Memory B cell (primary cell): ENCODE measurements at places on chromosomes 16 and 17.

DNA sequence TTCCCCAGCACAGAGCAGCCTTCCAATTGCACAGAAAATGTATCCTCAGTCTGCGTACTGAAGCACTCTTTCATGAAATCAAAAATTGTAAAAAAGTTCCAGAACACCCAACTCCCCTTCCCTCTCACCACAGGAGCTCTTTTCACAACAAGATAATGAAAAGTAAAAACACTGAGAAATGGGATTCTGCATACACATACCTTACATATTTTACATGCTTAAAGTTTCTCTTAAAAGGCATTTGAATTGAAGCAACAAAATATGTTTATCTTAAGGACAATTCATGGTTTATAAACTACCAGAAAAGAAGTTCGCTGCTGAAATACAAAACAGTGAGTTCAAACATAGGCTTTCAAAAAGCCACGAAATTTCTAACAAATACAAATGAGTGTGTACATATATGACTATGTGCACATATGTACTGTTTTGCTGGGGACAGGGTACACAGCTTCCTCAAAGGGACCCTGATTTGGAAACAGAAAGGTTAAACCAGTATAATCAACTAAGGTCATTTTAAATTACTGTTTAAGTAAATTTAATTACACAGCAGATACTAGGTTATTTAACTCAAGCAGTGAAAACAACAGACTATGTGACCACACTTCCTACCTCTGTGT, 33.8 kb downstream of the COG1 start:
- DNase-seq = no peak

- DNase-seq = no peak
Measured at GRCh38 chr16:81567087-81567486, 122.5 kb downstream of the CMIP start.

DNA sequence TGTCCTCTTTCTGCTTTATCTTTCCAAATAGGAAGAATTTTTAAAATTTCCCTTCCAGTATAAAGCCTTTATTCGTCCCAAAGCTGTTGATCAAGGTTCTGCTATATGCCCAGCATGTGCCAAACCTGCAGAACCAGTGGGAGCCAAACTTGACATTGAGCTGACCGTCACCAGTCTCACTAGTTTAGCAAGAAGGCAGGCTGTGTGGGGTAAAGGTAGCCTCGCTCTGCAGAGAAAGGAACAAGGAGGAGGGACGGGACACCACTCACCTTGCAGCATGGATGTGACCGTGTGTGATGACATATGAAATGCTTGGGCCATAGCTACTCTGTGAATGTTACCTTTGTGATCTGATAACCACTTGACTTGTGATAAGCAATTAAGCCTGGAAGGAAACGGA, 392.2 kb downstream of the CPPED1 start:
- no peak for DNase-seq

DNA sequence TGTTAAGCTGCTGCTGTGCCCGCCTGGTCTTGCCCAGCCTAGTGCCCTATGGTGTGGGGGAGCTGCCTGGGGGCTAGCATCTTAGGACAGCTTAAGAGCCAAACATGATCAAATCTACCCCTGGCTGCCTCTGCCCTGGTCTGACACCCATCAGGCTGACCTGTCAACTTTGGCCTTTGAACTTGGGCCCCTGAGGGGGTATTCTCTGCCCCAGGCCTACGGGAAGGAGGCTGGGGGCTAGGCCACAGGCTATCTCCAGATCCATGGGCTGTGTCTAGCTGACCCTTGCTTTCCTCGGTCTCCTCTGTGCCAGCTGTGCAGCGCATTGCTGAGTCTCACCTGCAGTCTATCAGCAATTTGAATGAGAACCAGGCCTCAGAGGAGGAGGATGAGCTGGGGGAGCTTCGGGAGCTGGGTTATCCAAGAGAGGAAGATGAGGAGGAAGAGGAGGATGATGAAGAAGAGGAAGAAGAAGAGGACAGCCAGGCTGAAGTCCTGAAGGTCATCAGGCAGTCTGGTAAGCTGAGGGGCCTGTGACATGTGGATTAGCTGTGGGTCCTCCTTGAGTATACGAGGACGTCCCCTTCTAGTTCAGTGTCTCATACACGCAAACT, 3.3 kb upstream of the STARD3 start:
- DNase-seq = no peak

DNA sequence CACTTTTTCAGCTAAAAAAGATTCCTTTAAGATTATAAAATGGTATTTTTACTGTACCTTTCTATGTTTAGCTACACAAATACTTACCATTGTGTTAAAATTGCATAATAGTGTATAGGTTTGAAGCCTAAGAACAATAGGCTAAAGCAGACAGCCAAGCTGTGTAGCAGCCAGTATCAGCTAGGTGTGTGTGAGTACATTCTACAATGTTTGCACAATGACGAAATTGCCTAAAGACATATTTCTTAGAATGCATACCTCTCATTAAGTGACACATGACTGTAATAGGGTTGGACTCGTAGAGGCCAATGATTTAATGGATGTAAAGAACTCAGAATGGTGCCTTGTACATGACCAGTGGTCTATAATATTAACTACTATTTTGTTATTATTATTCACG, 1.9 kb upstream of the MT1B start:
- DNase-seq = no peak

DNA sequence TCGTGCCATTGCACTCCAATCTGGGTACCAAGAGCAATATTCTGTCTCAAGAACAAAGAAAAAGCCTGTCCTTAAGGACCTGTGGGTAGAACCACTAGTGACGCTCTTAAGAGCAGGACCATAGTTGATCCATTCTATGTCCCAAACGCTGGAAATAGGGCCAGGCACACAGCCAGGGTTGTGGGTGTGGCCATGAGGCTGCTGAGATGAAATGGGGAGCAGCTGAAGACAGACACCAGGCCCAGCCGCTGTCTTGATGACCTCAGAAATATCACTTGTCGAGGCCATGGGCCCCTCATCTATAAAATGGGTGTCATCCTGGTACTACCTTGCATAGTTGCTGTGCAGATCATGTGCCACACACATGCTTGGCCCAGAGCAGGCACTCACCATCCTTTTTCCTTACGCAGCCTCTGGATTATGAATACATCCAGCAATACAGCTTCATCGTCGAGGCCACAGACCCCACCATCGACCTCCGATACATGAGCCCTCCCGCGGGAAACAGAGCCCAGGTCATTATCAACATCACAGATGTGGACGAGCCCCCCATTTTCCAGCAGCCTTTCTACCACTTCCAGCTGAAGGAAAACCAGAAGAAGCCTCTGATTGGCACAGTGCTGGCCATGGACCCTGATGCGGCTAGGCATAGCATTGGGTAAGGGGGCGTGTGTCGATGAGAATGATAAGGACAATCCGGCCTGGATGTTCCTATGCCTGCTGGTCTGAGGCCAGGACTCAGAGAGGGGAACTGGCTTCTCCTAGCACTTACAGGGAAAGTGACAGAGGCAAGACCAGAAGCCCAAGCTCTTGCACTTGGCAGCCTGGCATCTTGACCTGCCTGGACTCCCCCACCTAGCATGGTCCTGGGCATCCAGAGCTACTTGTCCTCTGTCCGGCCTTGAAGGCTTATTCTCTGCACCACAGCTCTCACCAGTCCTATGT, 25.5 kb downstream of the CDH5 start:
- no peak for DNase-seq

- DNase-seq = peak; percentile 85
Measured at GRCh38 chr17:61412143-61412859, 12.7 kb downstream of the TBX2 start.

GRCh38 chr16:49855280-49855821, 561 bp downstream of the ZNF423 start:
- DNase-seq = peak; percentile 36

- DNase-seq = no peak
Measured at GRCh38 chr16:50899951-50900350, 158.1 kb downstream of the CYLD start.

GRCh38 chr17:28725166-28725659, 820 bp downstream of the TLCD1 start:
- peak; percentile 53 for DNase-seq

- DNase-seq = no peak
Measured at GRCh38 chr17:8709006-8709405, 35.6 kb downstream of the CCDC42 start.

GRCh38 chr17:3744014-3744413, 20.3 kb downstream of the HASPIN start:
- no peak for DNase-seq

- no peak for DNase-seq
Measured at GRCh38 chr17:60141111-60142018, 8.4 kb upstream of the CA4 start.

DNA sequence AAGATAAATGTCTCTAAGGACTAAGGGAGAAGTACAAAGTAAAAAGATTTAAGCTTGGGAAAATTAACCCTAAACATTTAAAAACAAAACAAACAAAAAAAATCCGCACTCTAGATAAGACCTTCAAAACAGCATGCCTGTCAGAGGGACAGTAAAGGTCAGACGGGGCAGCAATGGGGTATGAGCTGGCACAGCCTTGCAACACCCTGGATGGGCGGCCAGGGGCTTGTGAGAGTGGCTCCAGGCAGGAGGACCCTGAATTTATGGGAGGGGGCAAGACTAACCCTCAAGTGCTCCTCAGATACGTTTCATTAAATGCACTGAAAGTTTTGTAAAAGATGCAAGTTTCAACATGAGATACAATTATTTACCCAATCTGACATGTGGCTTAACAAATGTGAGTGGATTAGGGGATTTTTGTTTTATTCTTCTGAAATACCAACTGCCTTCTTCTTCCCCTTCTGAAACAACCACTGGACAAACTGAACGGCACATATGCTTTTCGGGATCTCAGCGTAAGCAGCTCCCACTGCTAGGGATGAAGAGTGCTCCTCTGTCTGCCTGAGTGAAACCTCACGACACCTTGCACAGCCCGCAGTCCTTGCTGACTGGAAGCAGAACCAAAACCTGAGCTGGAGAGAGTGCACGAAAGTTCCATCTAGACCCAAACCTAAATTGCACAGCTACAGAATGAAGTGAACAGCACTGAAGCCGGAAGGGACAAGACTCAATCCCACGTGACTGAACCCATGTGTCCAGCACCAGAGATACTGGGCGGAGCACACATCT, 128.4 kb downstream of the ANKRD11 start:
- no peak for DNase-seq

DNA sequence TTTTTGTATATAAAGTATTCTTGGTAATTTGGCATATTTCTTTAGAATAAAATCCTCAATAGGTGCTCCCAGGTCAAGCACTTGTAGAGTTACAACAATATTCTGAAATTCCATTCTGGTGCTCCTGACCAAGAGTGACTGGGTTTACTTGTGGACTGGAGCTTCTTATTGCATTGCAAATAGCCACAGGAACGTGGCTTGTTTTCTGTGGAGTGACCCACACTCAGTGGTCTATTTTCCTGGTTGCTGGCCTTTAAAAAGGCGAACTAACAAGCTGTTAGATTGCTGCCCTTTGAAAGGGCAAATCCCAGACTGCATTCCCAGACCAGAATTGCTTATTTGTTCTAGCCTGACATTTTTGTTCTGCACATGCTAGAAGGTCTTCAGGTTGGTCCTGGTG, 658.8 kb upstream of the GOT2 start:
- no peak for DNase-seq

GRCh38 chr16:74450236-74450635, 29.0 kb upstream of the CLEC18B start:
- DNase-seq = no peak

GRCh38 chr16:87198328-87198832, 118.8 kb downstream of the C16orf95 start:
- no peak for DNase-seq

- no peak for DNase-seq
Measured at GRCh38 chr17:61144617-61145564, 254.8 kb upstream of the TBX2 start.

DNA sequence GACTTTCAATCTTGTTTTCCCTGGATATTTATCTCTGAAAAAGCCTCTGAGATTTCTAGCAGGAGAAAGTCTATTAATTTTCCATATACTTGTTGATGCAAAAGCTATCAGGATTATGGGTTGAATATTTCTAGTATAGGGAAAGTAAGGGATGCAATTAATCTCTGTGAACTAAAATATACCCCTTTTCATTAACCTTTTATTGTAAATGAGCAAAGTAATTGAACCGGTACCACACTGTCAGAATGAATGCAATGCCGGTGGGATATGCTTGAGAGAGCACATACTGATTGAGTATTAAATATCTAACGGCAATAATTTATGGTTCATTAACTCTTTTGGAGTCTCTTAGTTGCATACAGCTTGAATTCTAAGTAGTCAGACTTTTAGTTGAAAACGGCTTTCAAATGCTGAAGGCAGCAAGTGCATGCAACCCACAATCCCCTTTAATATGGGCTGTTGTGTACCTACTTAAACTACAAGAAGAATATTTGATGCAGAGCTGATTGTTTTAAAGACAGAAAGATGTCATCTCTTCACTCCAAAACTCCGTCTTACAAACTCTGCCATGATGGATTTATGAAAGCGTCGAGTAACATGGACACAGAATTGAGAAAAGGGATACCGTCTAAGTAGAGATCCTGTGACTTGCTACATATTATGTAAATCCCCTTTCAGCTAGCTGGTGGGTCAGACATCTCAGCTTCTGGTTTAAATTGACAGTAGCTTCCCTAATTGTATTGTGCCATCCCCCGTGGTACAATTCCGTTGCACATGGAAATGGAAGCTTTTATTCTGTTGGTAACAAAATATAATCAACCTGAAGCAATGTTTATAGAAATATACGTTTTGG, 141.3 kb upstream of the CDH8 start:
- no peak for DNase-seq

DNA sequence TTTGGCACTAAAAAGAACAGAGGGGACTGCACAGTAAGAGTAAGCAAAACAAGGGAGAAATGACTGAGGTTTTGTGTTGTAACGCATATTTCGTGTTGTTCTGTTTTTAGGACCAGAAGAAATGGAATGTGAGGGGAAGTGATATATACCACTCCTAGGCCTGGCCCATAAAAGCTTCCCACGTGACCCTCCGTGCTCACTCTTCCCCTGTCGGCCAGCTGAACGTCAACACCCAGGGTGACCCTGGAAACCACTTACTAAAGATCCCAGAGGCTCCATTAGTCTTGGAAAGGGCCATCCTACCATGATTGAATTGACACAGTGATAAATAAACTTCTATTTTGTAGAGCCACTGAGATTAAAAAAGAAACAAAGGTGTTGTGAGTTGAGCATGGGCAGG, 79.8 kb downstream of the HELZ start:
- no peak for DNase-seq

- no peak for DNase-seq
Measured at GRCh38 chr17:4475001-4475400, 23.7 kb upstream of the SPNS2 start.

- peak; percentile 7 for DNase-seq
Measured at GRCh38 chr16:88197481-88198456, 185.0 kb upstream of the ZNF469 start.

DNA sequence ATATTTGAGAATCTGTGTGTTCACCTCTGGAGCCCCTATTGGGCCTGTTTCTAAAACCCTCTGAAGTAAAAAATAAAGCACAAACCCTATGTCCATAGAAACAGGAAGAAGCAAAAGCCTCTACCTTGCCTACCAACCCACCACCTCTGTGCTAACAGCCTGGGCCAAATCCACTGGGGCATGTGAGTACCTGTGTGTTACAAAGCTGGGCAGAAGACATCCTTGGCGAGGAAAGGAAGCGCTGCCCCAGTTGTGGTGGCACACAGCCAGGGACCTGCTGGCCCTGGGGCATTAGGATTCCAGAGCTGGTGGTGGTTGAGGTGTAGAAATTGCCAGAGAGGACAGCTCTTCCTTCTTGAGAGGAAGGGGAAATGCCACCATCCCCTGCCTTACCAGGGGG, 30.0 kb downstream of the MYO18A start:
- DNase-seq = no peak

- DNase-seq = no peak
Measured at GRCh38 chr17:9941305-9941704, 36.2 kb upstream of the RCVRN start.

GRCh38 chr17:20968913-20969616, 73.7 kb downstream of the USP22 start:
- DNase-seq = no peak

GRCh38 chr16:30588651-30589050, 3.2 kb upstream of the ZNF785 start:
- DNase-seq = no peak
